ENCODE measurements at places on chromosomes 3 and 15.

- DNase-seq = no peak
Measured at GRCh38 chr15:95304151-95304946, 1026.2 kb upstream of the NR2F2 start.

- DNase-seq = peak; percentile 7
Measured at GRCh38 chr3:71652781-71653413, 69.4 kb upstream of the FOXP1 start.

- no peak for DNase-seq
Measured at GRCh38 chr3:167862104-167862730, 126.7 kb downstream of the SERPINI1 start.

- DNase-seq = peak; percentile 44
Measured at GRCh38 chr3:123642182-123642956, 57.5 kb upstream of the HACD2 start.

GRCh38 chr15:50190166-50190570 lies 8.2 kb downstream of the SLC27A2 start:
- no peak for DNase-seq

GRCh38 chr3:98188545-98188944 lies 22.0 kb downstream of the OR5H15 start:
- peak; percentile 0 for DNase-seq

DNA sequence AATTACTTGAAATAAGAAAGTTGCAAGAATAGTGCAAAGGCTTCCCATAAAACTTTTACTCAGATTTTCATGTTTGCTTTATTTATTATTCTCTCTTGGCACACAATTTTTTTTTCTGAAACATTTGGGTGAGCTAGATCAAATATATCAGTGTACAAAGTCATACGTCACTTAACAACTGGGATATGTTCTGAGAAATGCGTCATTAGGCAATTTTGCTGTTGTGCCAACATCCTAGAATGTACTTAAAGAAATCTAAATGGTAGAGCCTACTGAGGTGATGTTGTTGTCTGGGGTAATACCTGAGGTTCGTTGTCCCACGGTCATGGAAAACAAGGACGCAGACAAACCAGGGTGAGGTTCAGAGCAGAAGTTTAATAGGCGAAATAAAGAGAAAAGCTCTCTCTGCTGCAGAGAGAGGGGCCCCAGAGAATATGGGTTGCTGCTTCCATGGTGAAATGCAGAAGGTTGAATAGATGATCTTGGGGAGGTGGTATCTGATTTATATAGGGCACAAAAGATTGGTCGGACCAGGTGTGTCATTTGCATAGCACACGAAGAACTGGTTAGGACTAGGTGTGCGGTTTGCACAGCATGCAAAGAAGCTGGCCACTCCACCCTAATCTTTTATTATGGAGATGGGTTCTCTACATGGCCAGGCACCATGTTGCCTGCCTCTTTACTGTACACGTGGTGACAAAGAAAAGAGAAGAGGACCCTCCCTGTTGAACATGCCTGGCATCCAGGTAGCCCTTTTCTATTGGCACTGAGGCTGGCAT lies 8.8 kb upstream of the GRAMD1C start:
- no peak for DNase-seq

DNA sequence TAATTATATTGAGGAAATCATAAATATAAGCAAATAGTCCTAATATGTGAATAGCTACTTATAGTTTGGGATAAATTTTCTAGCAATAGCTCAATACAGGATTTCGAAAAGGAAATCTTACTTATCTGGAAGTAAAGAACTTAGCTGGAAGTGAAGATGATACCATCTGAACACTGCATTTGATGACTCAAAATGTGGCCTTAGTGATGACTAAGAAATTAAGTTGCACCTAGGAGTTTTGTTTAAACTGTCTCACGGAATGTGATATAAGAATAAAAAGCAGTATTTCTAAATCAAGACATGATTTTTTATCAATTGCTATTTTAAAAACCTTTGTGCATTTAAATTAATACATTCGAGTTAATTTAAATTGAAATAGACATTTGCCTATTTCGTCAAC lies 91.2 kb downstream of the EOMES start:
- DNase-seq = no peak

GRCh38 chr3:31495971-31496665 lies 36.6 kb upstream of the STT3B start:
- DNase-seq = no peak

DNA sequence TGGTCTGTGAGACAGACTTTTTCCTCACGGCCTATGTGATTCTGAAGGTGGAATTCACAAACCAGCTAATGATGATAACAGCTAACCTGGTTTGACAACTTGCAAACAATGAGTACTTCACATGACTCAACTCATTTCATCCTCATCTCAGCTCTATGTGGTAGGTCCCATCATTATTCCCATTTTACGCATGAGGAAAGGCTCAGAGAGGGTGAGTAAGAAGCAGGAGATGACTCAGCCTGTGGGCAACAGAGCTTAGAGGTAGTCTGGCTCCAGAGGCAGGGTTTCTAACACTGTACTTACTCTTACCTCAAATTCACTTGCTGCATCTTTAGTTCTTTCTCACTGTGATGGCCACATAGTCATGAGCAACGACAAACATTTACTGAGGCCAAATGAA lies 25.8 kb upstream of the PSMD6 start:
- peak; percentile 8 for DNase-seq

DNA sequence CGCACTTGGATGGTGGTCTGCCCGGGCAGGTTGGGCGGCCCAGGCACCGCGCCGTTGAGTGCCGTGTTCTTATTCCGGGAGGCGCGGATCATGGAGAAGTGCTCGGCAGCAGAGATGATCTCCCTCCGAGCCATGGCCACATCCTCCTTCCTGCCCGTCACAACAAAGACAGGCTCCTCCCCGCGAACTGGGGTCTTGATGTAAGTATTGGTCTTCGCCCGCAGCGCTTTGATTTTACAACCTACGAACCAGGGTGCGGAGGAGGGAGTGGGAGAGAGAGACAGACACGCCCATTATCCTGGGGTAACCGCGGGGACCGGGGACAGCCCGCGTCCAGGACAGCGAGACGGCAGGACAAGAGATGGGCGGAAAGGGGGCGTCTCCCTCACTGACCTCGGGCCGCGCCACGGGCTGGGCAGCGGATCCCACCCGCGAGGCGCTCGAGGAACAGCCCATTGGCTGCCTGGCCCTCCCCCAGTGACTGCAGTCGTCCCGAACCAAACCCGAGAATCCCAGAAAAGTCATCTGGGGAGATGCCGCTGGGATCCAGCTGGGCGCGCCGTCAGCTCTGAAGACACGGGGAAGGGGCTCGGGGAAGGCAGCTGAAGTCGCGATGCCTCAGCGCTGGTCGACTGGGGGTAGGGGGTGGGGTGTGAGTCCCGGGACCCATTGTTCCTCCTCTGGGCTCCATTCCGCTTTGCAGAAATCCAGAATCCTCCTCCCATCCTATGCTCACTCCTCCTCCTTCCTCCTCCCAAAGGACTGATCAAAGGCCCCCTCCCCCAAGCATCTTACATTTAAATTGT lies 1.2 kb downstream of the MEX3B start:
- DNase-seq = peak; percentile 8

DNA sequence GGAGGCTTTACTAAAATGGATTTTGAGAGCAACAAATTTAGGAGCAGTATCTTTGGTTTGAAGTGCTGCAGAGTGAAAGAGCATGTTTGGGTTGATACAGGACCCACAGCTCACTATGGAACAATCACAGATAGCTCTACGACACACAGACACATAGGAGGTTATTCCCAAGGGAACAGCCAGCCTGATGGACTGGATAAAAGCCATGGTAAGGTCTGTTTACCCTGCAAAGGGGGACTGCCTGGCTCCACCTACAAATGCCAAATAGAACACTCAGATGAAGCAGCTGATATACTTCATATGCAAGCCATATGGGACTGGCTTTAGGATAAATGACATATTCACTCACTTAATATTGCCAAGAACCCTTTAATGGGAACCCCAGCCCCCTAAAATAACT lies 75.4 kb downstream of the CDC25A start:
- no peak for DNase-seq

GRCh38 chr15:52099651-52100272 lies 12.8 kb downstream of the BCL2L10 start:
- no peak for DNase-seq

- no peak for DNase-seq
Measured at GRCh38 chr3:193714523-193715137, 121.6 kb downstream of the OPA1 start.

DNA sequence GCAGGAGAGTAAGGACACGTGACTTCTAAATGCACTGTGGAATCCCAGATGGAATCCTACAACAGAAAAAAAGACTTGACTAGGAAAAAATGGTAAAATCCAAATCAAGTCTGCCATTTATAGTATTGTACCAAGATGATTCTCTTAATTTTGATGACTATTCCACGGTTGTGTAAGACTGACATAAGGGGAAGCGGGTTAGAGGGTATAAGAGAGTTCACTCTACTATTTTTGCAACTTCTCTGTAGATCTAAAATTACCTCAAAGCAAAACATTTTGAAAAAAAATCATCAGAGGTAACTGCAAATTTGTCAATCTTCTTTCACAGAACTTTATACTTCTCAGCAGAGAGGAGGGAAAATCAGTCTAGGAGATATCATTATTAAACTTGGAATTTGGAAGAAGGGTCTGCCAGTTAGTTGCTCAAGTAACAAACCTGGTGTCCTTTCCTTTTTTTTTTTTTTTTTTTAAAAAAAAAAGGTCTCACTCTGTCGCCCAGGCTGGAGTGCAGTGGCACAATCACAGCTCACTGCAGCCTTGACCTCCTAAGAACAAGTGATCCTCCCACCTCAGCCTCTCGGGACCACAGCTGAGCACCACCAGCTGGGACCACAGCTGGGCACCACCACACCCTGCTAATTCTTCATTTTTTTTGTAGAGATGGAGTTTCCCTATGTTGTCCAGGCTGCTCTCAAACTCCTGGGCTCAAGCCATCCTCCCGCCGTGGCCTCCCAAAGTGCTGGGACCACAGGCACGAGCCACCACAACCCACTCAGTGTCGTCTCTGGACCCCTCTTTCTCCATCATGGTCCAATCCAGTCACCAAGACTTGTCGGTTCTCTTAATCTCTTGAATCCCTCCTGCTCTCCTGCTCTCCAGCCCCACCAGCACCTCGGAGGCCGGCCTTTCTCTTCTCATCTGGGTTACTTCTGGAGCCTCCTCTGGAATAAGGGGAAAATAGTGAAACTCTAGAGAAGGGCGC lies 14.9 kb upstream of the HES1 start:
- no peak for DNase-seq

All from stimulated activated CD4-positive, alpha-beta T cell treated with anti-CD3 and anti-CD28 coated beads, Interleukin-12 subunit alpha, Interleukin-12 subunit beta, amount 100 ng/mL, for 48 hours (primary cell).